ENCODE measurements at places on chromosomes 2 and 18.
A peak's percentile ranks its signal among the peaks of the same experiment; 100 is the strongest.

DNA sequence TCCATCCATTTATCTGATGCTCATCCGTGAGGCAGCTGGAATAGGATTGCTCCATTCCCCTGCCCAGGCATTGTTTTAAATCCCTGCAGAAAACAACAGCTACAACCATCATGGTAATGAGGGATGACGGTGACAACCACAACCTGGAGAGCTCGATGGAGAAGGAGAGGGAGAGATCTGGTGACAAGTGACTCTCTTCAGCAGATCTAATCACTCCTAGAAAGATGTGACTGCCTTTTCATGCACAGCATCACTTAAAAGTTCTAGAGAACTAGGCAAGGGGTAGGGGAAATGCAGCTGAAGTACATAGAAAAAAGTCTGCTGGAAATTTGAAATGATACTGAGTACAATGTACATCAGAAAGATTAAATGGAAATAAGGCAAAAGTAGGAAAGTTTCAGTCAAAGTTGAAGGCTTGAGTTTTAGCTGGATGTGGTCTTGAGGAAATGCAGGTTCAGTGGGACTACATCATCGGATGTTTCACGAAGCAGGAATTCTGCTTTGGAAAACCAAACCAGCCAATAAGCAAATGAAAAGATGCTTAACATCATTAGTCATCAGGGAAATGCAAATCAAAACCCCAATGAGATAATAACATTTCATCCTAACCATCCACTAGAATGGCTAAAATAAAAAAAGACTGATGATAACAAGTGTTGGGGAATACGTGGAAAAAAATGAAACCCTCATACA lies 6.8 kb upstream of the ARHGAP25 start:
- no peak for DNase-seq

GRCh38 chr18:13003466-13003896 lies 12.3 kb downstream of the CEP192 start:
- no peak for DNase-seq

- no peak for DNase-seq
Observed at GRCh38 chr2:187962538-187962937, 329.1 kb upstream of the GULP1 start.

GRCh38 chr18:56711708-56712445 lies 60.7 kb downstream of the WDR7 start:
- DNase-seq: no peak

- DNase-seq: peak; percentile 43
Observed at GRCh38 chr2:14348247-14348646, 284.3 kb upstream of the LRATD1 start.

- no peak for DNase-seq
Observed at GRCh38 chr2:227152093-227152766, 11.8 kb downstream of the COL4A4 start.

GRCh38 chr2:54595999-54596902 lies 127.2 kb upstream of the EML6 start:
- no peak for DNase-seq

GRCh38 chr2:66436581-66437001 lies 1.7 kb downstream of the MEIS1 start:
- DNase-seq: no peak

- DNase-seq: no peak
Observed at GRCh38 chr2:57693177-57693576, 353.4 kb upstream of the VRK2 start.

GRCh38 chr2:182023235-182023634 lies 37.6 kb downstream of the PPP1R1C start:
- DNase-seq: no peak

Measured in Ammon's horn (tissue), 1 donor.